Tongue (tissue), 3 donors: ENCODE measurements at places on chromosomes 4 and X. TPM values are rescaled to one million over a fixed set of nuclear protein-coding genes. Genes with fewer than 3 reads are reported as not detected.

DNA sequence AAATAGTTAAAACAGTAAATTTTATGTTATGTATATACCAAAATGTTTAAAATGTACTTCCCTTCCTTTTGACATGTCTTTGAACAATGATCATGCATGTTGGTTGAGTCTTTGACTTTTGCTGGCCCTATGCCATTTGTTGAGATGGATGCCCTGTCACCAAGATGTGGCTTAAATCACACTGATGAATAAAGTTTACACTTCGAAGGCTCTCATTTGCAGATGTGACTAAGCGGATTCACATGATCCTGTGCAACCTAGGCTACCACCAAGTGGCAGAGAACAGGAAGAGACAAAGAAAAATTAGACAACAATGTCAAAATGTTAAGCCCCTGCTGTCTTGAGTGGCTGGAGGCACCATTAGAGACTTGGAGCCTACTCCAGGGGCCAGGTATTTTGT lies 139.9 kb downstream of the RAB28 start:
- DNase-seq = no peak

- peak; percentile 13 for DNase-seq
Observed at GRCh38 chr4:148692242-148692641, 250.0 kb upstream of the NR3C2 start.

DNA sequence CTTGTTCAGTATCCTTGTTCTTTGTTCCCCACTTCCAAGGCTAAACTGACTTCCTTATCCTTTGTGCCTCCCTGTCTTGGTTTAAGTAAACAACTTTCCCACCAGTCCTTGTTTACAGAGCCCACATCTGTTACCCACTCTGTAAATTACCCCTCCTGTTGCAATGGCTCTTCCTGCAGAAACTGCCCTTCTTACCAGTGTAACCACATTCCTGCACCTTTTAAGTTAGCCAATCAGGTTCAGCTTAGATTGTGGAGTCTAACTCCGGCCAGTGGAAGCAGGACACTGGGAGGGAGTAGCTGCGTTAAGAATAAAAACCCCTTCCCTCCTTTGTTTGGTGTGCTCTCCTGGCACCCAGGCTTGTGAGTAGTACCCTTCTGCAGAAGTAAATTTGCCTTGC lies 360.9 kb downstream of the PRDM5 start:
- DNase-seq = no peak

- no peak for DNase-seq
Observed at GRCh38 chrX:153866302-153867019, 19.5 kb downstream of the L1CAM start.

Gene RBM46
- total RNA-seq = not detected

GRCh38 chr4:8006471-8006870 lies 66.8 kb upstream of the AFAP1 start:
- no peak for DNase-seq

- DNase-seq = no peak
Observed at GRCh38 chrX:2652106-2652505, 39.0 kb upstream of the CD99 start.

DNA sequence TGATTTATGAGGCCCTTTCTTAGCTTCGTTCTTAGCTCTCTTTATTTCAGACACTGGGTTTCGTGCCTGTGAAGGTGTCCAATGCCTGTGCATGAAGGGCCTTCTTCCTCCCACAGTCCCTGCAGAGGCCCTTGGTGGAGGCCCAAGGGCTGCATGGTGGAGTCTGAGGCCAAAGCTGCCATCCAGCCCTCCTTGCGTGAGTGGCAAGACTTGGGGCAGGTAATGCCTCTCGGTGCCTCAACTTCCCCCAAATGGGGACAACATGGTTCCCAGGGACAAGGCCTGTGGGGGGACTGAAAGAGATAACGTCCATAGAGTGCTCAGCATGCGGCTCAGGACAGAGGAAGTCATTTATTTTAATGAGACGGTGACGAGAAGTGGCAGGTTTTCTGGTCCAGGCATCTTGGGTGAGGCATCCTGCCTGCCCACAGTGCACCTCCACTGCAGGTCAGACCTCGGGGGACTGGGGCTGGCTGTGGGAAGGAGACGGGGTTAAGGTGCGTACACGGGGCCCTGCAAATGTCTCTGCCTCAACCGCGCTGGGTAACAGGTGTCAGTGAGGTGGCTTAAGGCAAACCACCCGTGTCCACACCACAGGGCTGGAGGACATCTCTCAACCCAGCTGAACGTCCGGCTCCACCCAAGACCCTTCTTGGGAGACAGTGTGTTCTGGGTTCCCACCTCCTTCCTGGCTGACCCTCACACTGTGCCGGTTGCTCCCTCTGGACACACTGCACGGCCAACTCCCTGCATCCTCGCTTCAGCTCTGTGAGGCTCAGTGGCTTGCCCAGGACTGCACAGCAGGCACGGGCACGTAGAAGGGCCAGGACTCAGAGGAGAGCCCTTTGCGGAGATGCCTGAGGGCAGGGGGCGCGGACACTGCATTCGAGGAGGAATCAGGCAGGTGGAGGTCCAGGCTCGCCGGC lies 50.5 kb downstream of the PSAPL1 start:
- no peak for DNase-seq

DNA sequence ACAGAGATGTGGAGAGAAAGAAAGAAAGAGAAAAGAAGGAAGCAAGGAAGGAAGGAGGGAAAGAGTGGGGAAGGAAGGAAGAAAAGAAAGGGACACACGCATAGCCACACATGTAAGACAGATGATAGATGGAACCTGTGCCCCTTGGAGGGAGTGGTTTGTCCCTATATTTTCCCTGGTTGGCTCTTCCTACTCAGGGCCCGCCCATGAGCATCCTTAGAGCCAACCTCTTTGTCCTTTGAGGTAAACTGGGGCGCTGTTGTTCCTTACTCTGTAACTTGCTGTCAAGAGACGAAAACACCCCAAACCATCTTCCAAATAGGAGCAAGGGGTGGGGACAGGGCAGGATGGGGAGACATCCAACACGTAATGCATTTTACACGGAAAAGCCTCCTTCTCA lies 220.9 kb downstream of the MAML3 start:
- no peak for DNase-seq

Gene HERC6
- 18.1 TPM for total RNA-seq

DNA sequence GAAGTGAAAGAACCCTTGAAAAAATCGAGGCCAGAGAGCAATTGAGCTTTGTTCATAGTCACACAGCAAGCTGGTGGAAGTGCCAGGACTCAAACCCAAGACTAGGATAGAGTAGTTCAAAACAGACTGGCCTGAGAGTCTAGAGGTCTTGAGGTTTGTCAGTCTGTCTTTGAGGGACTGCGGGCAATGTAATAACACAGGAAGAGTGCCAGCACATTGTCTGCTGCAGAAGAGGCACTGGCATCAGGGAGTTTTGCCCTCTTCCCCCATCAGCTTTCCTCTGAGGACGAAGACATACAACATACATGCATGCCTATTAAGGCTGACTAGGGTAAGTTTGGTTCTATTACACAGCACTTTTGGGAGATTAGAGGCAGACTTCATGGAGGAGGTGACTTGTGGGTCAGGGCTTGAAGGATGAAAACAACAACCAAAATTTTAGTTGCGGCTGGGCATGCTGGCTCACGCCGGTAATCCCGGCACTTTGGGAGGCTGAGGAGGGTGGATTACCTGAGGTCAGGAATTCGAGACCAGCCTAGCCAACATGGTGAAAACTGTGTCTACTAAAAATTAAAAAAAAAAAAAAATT lies 64.1 kb upstream of the LAS1L start:
- DNase-seq = no peak

- no peak for DNase-seq
Observed at GRCh38 chr4:181710143-181710542, 533.1 kb upstream of the TENM3 start.

DNA sequence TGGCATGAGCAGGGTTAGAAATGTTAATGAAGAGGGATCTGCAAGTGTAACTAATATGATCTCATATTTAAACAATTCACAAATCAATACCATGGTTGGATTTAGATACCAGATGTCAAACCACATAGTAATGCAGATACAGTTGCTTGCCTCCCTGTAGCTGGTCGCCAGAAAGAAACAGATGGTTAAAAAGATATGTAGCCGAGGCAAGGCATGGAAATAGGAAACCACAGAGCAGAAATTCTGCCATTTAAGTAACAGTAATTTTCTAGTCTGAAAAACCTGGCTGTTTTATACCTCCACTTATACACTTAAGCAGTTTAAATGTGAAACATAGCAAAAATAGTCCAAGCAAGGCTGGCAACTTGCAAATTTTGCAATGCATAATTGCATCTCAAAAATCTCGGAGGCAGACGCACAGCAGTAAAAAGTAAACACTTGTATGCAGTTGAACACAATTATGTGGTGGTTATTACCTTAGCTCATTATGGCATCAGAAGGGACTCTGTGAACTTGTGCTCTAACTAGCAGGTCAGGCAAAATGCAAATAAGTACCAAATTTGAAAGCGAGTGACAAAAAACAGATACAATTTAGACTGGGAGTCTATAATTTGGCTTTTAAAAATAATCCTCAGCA lies 126.8 kb downstream of the NAA11 start:
- DNase-seq = peak; percentile 61

DNA sequence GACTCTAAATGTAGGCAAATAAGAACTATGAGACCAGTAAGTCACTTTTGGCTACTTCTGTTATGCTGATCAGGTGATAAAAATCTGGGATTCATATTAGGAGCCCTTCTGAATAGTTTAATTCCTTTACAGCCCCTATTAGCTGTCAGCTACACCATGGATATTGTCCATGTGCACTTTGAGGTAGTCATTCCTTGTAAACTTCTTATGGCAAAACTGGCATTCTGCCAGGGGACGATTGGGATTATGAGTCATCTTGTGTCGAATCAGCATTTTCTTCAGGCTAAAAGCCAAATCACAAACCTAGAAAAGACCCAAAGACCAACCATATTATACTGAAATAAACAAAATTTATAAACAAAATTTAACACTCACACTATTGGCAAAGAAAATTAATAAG lies 227.6 kb downstream of the PRDM5 start:
- peak; percentile 63 for DNase-seq

GRCh38 chr4:3470244-3471097 lies 7.4 kb downstream of the DOK7 start:
- DNase-seq = peak; percentile 71

GRCh38 chrX:18937173-18937572 lies 46.7 kb downstream of the PHKA2 start:
- no peak for DNase-seq

- DNase-seq = no peak
Observed at GRCh38 chrX:38798956-38799355, 2.3 kb upstream of the MID1IP1 start.

DNA sequence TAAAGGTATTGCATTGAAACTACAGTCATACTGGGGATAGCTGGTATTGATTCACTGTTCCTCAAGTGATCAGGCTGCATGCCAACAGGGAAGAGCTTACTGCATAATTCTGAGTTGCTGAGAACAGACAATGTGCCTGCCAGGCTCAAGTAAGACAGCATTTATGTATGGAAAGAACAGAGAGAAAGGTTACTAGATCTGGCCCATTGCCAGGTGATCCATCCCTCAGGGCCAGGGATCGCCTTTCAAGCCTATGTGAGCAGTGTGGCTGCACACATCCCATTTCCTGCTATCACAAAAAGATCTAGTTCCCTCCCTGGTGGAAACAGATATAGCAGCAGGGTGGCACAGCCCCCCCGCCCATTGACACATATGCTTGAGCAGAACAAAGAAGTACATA lies 254.0 kb downstream of the TMA16 start:
- no peak for DNase-seq

GRCh38 chrX:79138658-79139241 lies 5.7 kb upstream of the GPR174 start:
- no peak for DNase-seq

Gene C1GALT1C1
- total RNA-seq = 28.1 TPM

DNA sequence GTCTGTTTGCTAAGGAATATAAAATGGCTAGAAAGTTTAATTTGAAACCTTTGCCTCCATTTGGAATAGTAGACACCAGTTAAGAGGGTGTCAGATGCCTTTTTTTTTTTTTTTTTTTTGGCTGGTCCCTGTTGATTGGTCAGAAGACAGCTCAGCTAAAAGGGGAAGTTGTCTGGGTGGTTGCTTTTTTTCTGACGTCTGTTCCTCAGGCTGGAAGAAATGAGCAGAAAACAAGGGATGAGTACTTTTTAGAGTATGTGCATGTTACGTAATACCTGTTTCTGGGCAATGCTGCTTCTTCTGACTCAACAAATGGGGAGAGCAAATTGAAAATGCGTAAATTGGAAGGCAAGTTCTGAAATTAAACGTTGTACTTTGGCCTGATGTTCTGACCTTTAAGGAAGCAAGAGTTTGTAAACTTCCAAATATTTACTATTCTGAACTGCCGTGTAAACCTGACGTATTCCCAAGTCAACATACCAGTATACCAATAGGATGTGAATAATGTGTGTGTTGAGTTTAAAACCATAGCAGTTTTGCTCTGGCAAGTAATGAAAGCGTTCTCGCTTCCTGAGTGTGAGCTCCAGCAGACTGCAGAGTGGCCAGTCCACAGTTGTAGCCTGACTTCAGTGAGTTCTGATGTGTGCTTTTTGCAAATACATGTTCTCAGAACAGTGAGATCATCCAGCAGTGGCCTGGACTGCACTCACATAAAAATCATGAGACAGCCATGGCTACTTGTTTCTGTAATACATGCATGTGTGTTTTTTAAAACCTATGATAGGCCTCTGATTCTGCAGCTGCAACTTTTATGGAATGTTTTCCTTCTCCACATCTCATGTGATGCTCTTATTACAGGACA lies 1.7 kb downstream of the SAT1 start:
- no peak for DNase-seq

GRCh38 chr4:112234952-112235609 lies 3.5 kb downstream of the AP1AR start:
- peak; percentile 88 for DNase-seq

- no peak for DNase-seq
Observed at GRCh38 chr4:173264245-173264644, 69.9 kb downstream of the HMGB2 start.

DNA sequence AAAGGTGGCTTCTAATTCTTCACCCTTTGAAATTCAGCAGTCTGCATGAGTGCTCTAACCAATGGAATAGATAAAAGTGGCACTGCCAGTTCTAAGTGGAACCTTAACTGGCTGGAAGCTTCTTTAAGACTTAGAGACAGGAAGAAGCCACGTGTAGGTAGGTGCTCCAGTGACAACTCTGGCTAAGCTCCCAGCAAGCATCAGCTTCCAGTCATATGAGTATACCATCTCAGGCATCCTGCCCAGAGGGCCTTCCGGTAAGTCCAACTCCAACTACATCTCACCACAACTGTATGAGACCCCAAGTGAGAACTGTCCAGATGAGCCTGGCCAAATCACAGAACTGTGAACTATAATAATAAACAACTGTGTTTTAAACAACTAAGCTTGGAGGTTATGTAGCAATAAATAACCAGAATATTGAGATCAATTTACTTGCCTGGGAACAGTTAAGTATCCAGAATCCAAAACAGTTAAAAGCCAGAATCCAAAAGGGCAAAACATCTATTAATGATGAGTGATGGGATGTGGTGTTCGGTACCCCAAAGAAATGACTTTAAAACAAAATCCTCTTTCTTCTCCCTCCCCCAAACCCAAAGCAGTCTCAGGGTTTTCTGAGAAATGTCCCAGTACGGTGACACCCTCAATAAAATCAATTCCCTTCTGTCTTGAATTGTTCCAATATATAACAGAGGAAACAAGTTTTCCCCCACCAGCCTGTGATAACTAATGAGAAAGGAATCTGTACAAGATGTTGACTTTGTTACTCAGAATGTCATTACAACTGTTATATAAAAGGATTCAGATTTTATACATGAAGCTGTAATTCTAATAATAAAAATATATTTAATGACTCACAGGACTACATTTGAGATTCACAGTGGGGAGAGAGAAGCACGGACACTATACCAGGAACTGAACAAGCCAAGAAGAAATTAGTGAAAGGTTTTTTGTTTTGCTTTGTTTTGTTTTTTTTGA lies 4.2 kb downstream of the TSPAN5 start:
- no peak for DNase-seq
